ENCODE measurements at places on chromosomes 11 and 22. TPM values are rescaled to one million over a fixed set of nuclear protein-coding genes. Genes with fewer than 3 reads are reported as not detected.

The SLC15A3 gene
- 3.7 TPM for total RNA-seq

The CALCA gene
- not detected for total RNA-seq

The MAML2 gene
- total RNA-seq: 60.2 TPM

The ADAMTS8 gene
- total RNA-seq: not detected

The ART1 gene
- not detected for total RNA-seq
